Midbrain (tissue), 1 donor: ENCODE measurements at places on chromosomes 1 and 21.

- DNase-seq, result peak; percentile 74
Measured at GRCh38 chr1:101238681-101239094, 1.9 kb downstream of the S1PR1 start.

- DNase-seq, result peak; percentile 63
Measured at GRCh38 chr1:203147376-203147775, 19.9 kb downstream of the ADORA1 start.

DNA sequence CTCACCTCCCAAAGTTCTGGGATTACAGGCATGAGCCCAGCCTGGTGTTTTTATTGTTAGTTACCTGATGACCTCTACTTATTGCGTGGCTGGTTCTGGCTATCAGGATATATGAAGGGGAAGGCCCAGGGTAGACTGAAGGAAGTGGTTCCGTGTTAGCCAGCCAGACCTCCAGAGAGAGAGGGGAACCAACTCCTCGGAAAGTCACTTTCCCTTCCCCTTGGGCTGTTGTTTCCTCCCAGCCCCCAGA, 2.5 kb upstream of the RCSD1 start:
- no peak for DNase-seq

DNA sequence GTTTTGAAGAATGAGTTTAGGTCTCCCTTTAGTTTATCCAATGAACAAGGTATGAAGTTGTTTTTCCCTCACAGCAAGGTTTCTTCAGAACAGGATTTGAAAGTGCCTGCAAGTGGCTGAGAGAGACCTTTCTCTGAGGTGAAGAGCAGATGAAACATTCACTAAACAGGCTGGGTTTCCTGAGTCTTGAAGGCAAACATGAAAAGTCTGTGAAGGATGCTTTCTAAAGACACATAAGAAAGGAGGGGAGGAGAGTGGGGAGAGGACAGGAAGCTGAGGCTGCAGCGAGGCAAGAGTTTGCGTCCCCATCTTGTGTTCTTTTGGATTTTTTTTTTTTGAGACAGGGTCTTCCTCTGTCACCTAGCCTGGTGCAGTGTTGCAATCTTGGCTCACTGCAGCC, 95.7 kb upstream of the SIM2 start:
- DNase-seq, result no peak

- peak; percentile 1 for DNase-seq
Measured at GRCh38 chr1:161718559-161719324, 2.6 kb upstream of the FCRLB start.

DNA sequence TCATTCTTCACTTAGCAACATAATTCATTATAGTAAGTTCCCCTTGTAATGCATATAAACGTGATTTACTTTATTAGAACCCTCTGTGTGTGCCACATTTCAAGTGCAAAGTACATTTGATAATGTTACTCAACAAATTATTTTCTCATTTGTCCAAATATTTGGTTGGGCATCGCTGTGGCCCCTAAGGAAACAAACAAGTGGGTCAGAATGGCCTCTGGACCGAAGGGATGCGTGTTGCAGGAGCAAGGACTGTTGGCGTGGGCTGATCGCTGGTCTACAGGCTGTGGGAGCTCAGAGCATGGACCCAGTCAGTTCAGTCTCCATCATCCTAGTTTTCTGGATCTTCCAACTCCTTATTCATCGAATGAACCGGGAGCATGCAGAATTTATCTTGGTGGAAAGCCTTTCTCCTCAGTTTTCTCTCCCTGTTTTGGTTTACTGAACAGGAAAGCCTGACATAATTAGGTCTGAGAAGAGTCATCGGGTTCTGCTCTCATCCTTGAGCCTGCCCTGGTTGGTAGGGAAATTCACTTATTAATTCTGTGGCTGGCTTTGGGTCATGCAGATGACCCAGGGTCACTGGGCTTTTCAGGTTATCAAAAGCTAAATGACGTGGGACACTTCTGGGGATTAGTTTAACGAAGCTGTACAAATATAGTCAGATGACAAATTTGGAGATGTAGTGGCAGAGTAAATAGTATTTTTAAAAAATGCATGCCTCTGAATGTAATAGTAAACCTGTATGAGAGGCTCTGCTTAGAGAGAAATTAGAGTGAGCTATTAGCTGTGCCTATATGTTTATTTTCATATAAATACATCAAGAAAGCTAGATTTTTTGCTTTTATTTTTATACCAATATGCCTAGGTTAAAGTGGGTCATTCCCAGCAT, 200.2 kb downstream of the SDCCAG8 start:
- DNase-seq, result no peak

DNA sequence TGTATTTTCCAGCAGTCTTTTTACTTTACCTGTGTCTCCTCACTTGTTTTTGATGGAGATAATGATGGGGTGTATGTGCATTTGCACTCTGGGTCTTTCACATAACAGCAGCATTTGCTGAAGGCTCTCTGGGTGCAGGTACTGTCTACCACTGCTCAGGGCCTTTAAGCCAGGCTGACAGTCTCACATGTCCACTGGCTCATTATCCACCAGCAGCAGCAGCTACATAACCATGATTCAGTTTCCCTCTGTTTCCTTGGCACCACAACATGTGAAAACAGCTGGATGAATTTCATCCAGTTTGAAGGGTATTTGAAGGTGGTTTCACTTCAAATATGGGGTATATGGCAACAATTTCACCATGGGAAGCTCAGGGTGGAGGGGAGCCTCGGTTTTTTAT, 41.2 kb upstream of the ROR1 start:
- no peak for DNase-seq

GRCh38 chr1:16013220-16013907, 4.5 kb downstream of the HSPB7 start:
- no peak for DNase-seq

DNA sequence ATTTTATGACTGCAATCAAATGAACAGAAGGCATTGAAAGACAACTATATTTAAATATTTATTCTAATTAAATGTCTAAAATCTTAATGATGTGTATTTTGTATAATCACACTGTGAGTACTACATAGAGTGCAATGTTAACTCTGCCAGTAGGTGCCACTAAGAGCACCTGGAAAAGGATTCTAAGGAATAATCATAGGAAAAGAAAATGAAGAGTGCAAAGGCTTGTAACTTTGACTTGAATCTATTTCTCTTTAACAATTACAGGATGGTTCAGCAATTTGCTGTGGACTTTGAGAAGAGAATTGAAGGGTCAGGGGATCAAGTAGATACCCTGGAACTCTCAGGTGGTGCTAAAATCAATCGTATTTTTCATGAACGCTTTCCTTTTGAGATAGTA, 200.4 kb downstream of the DNM3 start:
- no peak for DNase-seq

DNA sequence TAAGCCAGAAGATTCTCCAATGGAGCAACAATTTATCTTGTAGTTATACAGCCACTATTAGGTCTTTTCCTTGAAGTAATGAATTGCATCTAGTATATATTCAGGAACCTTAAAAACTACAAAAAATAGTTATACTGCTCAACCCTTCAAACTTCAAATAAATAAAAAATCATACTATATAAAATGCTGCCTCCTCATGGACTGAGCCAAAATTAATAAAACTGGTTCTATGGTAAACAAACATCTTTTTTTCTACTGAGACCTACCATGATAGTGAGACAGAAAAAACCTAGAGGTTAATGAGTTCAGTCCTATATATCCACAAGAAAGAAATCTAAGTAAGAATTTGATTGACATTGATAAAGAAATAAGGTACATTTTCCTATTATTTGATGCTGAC, 67.7 kb downstream of the GPATCH2 start:
- no peak for DNase-seq

DNA sequence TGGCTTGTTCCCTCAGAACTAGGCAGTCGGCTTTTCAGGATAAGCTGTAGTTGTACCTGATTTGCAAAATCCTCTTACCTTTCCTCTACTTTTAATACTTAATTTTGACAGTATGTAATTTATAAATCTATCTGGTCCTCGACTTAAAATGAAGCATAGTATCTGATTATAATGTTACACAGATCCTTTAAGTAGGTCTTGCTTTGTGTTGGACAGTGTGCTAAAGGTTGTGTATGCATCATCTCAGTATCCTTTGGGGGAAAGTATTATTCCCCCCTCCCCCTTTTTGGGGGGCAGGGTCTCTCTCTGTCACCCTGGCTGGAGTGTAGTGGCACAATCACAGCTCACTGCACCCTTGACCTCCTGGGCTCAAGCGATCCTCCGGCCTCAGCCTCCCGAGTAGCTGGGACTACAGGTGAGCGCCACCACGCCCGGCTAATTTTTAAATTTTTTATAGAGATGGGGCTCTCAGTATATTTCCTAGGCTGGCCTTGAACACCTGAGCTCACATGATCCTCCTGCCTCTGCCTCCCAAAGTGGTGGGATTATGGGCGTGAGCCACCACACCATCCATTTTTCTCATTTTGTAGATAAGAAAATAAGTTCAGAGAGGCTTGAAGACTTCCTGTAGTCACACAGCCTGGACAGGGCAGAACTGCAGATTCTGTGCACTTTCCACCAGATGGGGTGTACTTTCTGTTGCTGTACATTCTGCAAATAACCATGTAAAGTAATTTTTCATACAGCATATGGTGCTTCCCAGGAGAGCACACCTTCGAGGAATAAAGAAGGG, 791 bp upstream of the STX6 start:
- DNase-seq, result no peak

- DNase-seq, result no peak
Measured at GRCh38 chr21:35824136-35824535, 236.2 kb downstream of the SETD4 start.

DNA sequence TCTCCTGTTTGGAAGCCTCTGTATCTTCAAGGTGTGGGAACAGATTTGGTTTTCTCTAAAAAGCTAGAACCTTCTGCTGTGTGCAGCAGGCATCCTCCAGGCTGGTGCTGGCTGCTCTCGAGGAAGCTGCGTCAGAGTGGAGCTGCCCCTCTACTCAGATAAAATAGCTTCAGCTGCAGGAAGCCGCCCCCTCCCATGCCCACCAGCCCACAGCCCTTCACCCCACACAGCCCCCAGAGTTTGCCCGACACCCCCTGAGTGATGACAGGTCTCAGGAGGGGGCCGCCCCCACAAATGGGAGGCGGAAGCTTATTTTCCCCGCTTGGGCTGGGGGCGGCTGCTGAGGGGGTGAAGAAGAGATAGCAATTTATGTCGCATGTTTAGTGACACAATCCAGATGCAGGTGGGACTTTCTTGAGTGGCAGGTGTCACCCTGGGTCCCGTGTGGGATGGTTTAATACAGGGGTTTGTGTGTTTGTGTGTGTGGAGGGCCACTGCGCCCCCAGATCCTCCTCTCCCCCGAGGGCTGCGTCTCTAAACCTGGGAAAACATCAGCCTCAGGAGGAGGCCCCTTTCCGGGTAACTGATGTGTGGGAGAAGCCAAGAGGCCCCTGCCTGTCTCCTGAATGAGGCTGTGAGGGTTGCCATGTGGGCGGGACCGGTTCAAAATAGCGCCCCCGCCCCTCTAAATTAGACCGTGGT, 55.4 kb downstream of the STUM start:
- DNase-seq, result no peak

DNA sequence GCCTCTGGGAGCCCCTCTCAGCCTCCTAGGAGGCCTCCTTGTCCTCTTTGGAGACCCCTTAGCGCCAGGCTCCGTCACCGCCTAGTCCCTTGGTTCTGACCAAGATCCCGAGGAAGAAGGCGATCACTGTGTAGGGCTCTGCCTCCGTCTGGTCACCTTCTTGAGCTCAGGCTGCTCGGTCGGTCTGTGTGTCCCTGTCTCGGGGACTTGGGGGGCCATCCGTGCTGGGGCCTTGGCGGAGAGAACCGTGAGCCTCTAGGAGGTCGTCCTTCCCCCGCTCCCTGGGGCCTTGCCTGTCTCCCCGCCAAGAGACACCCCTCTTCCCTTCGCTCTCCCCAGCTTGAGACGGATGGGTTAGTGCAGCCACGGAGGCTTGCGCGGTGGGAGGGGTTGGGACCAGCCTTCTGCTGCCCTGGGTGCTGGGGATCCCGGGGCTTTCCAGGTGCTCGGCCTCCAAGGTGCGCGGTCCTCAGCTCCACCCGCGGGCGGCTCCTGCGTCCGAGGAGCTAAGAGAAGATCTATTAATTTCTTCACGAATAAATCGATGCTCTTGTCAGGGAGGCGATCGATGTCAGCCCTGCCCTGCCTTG, 701 bp upstream of the INSRR start:
- DNase-seq, result no peak

GRCh38 chr1:201946224-201946908, at the start of gene LMOD1:
Gene LMOD1 (minus strand): TSS chr1:201946548. CDS start chr1:201946340, 208 bp downstream.
- peak; percentile 36 for DNase-seq

- DNase-seq, result peak; percentile 52
Measured at GRCh38 chr1:54542120-54542961, 5.7 kb upstream of the ACOT11 start.

DNA sequence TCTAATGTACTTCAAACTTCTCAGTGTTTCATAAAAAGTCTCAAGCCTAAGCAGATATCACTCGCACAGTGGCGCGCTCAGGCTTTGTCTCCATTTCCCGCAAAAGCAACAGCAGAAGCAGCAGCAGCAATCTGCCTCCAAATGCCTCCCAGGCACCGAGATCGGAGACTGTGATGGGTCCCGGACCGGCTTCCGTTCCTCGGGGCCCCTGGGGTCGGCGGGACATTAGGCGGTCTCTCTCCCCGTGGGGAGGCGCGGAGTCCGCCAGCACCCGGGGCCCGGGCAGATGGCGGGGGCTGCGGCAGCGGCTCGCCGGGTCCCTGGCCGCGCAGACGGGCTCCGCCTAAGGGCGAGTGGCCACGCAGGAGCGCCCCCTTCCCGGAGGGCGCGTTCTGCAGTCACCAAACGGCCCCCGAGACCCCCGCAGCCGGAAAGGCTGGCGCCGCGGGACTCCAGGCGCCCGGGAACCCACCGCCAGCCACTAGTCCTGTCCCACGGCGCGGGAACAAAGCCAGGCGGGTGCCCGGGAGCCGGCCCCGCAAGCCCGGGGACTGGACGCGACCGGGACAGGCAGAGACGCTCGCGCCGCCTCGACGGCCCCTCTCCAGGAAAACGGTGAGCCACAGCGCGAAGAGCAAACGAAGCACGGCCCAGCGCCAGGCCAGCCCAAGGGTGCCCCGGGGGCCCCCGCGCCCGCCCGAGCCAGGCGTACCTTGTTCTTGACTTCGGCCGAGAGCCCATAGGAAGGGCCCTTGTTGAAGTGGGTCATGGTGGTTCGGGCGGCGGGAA, 590 bp downstream of the CNN3 start:
- peak; percentile 67 for DNase-seq

GRCh38 chr1:79469139-79469538, 462.6 kb upstream of the ADGRL4 start:
- DNase-seq, result no peak

DNA sequence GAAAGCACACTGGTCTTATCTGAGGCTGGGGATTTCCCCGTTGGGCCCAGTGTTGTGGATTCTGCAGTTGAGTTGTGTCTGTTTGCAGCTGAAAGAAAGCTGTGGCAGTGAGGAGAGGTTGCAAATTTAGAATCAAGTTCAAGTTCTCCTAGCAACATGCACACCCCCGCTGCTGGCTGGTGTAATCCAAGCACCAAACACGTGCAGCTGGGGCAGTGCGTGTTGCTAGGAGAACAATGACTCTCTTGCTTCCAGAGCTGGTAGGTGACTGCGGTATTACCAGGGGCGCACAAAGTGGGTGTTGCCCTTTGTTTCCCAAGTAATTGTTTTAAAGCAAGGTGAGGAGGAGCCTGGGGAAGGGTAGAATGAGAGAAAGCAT, 91.5 kb downstream of the IER5 start:
- DNase-seq, result peak; percentile 45

DNA sequence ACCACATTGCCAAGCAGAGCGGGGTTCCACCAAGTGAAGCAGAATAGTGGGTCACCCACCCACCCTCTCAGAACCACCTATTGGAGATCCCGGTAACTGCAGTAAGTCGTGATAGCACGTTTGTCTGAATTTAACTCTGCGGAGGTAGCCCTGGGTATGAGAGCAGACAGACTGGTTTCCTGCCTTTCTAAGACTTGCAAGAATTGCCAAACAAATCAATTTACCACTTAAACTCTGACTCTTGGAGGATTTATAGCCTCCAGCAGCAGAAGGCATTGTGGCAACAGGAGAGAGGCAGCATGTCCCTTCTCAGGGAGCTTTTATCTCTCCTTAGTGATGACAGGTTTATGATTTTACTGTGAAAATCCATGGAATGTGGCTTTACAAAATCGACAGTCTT, 287.9 kb upstream of the FMN2 start:
- DNase-seq, result no peak
